ENCODE measurements at places on chromosomes 1 and 21.
A peak's percentile ranks its signal among the peaks of the same experiment; 100 is the strongest.

GRCh38 chr21:44618909-44619308, 7.0 kb downstream of the KRTAP10-8 start:
- no peak for DNase-seq

- peak; percentile 13 for DNase-seq
These were observed 45.9 kb downstream of the COQ8A start for GRCh38 chr1:226985839-226986463.

DNA sequence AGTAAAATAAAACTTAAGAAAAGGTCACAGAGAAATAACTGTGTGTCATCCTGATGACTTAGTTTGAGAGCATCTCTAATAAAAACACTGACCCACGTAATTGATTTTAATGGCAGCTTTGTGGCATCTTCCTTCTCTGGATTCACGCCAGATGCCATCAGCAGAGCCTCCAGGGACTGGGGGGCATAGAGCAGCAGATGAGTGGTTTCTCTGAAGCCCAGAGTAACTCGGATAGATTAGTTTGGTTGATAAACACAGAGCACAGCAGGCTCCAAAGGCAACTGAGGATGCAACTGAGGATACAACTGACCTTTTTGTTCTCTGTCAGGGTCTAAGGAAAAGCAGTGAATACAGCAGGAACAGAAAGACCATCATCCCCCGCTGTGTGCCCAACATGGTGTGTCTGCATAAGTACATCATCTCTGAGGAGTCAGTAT, 180.8 kb downstream of the RPS6KC1 start:
- DNase-seq, result no peak

- DNase-seq, result no peak
These were observed 9.8 kb upstream of the ERMAP start for GRCh38 chr1:42807056-42807668.

- no peak for DNase-seq
These were observed 96.9 kb upstream of the AKT3 start for GRCh38 chr1:243946946-243947345.

GRCh38 chr1:41660570-41661427, 176.3 kb upstream of the EDN2 start:
- DNase-seq, result no peak

GRCh38 chr1:223500560-223501425, 107.6 kb downstream of the CCDC185 start:
- no peak for DNase-seq

- no peak for DNase-seq
These were observed 25.4 kb upstream of the S100A7 start for GRCh38 chr1:153485863-153486262.

DNA sequence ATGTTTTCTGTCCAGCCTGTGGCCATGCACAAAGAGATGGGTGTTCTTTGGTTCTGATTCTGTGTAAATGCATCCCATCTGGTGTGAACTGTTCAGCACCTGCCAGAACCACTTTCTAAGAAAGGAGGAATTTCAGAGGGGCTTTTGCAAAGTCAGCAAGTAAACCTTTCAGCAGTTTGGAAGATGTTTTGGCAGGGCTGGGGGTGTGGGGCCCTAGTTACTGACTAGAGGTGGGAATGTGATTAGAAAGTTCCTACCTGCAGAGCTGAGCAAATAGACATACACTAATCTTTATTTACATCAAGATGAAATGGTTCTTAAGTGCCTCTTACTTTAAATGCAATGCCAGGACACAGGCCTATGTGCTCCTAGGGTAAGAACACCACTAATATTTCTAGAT, 378.1 kb upstream of the USP24 start:
- no peak for DNase-seq

DNA sequence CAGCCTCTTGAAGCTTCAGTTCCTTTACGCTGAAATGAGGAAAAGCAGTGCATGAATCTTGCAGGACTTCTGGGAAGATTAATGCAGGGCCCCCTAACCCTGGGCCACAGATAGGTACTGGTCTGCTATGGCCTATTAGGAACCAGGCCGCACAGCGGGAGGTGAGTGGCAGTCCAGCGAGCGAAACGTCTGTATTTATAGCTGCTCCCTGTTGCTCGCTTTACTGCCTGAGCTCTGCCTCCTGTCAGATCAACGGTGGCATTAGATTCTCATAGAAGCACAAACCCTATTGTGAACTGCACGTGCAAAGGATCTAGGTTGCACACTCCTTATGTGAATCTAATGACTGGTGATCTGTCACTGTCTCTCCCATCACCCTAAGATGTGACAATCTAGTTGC, 130.2 kb downstream of the CHRM3 start:
- no peak for DNase-seq

- no peak for DNase-seq
These were observed 18.8 kb downstream of the TNFRSF9 start for GRCh38 chr1:7921796-7922195.

Measured in testis (tissue), 5 donors.